ENCODE measurements at places on chromosomes 13 and 19.

- no peak for DNase-seq
Observed at GRCh38 chr13:114056205-114057013, 76.0 kb downstream of the RASA3 start.

GRCh38 chr19:55753401-55753800, 5.5 kb upstream of the RFPL4A start:
- DNase-seq = no peak

DNA sequence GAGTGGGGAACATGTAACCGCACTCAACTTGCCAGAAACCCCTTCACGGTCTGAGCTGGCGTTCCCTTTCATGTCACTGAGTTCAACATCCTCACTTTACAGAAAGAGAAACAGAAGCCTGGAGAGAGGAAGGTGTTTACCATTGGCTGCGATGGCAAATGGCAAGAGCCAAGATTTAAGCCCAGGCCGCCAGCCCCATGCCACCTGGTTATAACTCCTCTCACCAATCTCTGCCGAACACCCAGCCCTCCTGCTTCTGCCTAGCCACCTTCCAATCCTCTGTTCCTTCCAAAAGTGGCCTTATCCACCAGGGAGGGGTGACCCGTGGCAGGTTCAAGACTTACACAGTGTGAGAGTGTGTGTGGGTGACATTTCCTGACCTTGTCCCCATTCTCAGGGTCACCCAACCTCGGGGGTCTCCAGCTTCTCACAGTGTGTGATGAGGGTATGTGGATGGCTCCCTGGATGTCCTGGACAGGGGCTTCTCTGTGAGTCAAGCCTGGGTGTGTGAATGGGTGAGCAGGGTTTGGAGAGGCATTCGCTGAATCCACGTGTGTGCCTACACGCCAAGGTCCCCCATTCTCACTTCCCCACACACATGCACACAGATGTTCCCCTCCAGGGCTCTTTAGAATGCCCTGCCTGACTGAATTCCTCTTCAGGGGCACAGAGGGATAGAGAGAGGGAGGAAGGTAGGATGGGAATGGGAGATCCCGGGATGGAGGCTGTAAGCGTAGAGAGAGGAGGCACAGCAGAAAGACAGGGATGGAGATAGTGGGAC, 1.2 kb downstream of the CADM4 start:
- no peak for DNase-seq

DNA sequence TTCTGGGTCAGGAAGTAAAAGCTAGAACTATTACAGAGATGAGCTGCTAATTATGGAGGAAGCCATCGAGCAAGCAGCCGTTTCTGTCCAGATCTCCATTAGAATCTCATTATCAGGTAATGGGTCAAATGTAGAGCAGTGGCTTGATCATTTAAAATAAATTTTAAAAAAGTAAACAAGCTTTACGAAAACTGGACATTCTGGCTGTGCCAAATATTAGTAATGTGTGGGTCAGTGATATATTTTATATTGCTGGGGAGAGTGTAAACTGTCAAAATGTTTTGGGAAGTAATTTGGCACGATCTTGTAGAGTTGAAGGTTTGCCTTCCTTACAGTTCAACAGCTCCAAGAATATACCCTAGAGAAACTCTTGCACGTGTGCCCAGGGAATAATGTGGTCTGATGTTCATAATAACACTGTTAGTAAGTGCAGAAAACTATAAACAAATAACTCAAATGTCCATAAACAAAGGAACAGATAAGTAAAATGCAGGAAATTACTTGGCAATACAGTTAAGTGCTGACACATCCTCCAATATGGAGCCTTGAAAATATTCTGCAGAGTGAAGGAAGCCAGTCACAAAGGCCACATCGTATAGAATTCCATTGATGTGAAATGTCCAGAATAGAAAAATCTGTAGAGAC, 127.2 kb upstream of the UBL3 start:
- no peak for DNase-seq

DNA sequence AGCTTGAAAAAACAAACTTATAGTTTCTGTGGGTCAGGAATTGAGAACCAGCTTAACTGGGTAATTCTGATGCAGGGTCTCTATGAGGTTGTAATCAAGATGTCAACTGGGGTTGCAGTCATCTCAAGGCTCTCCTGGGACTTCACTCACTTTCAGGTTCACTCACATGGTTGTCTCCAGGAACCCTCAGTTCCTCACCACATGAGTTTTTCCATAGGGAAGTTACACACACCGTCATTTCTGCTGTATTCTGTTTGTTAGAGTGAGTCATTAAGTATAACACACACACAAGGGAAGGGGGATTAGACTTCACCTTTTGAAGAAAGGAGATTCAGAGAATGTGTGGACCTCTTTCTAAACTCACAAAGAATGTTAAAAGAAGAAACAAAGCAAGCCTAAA, 34.9 kb upstream of the MLNR start:
- no peak for DNase-seq

GRCh38 chr13:73717632-73718031, 416.6 kb downstream of the KLF12 start:
- no peak for DNase-seq

- DNase-seq = no peak
Observed at GRCh38 chr19:38817081-38817480, 4.3 kb upstream of the LGALS4 start.

GRCh38 chr13:65638572-65639168, 1591.5 kb downstream of the PCDH9 start:
- DNase-seq = peak; percentile 22

DNA sequence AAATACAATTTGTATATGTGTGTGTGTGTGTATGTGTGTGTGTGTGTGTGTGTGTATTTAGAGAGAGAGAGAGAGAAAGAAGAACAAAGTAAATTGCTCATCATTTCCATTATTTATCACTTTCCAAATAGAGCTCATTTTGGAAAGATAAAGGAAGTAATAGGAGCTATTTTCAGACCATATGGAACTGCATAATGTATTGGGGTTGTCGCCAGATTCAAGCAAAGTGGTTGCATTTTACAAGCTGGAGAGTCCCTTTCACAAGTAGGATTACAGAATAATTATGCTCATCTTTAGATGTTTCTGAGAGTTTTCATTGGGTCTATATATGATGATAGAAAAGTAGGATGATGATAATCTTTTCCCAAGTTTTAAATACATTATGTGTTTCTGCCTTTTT, 842.7 kb upstream of the SLC10A2 start:
- DNase-seq = no peak

- DNase-seq = no peak
Observed at GRCh38 chr19:52170304-52170703, 1.1 kb downstream of the ZNF836 start.

GRCh38 chr13:112260108-112261055, 115.8 kb upstream of the SPACA7 start:
- no peak for DNase-seq

DNA sequence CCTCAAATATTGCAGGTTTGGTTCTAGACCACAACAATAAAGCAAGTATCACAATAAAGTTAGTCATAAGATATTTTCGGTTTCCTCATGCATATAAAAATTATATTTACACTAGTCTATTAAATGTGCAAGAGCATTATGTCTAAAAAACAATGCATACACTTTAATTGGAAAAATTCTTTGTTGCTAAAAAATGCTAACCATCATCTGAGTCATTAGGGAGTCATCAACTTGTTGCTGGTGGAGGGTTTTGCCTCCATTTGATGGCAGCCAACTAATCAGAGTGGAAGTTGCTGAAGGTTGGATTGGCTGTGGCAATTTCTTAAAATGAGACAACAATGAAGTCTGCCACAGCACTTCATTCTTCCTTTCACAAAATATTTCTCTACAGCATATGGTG, 422.3 kb upstream of the GPC6 start:
- no peak for DNase-seq

- no peak for DNase-seq
Observed at GRCh38 chr13:98050041-98050466, 92.8 kb upstream of the FARP1 start.

DNA sequence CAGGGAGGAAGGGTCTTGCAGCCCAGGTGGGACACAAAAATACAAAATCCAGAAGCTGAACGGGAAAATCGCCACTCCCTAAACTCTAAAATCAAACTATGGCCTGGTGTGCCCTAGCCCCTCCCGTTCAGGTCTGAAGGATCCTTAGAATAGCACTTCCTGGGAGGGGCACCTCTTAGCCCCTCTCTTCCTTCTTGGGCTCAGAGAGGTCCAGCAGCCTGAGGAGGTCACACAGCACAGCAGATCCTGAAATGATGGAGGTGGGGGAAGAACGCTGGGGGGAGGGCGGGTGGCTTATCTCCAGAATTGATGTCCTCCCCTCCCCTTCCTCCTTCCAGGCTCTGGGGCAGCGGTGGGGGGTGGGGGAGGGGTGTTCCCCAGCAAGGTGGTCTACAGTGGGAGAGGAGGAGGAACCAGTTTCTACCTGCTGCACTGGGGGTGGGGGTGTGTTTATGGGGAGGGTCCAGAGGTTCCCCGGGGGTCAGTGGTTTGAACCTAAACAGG, 1.9 kb downstream of the DIRAS1 start:
- no peak for DNase-seq

GRCh38 chr13:43470610-43471009, 316.2 kb downstream of the ENOX1 start:
- DNase-seq = peak; percentile 10

DNA sequence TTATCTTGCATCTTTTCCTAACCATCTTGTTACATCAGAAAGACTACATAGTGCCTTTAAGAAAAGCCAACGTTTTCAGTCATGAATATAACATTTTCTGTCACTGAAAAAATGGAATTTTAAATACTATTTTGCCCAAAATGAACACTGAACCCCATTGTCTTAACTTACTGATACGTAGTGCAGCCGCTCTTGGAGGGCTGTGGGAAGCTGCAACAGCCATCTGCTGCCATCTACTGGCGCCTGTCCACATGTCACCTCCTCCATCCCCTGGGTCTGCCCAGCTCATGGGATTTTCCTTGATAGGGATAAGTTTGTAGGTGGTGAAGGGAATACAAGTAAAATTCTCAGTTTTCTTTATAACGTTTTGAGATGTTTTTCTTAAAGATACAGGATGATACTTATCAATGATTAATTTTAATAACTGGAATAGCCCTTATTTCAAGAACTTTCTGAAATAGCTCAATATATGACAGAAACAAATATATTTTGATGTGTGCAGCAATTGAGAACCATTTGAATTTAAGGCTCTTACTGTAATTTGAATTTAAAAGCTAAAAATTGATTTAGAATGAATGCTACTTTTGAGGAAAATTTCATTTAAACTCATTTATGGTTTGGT, 73.7 kb downstream of the GGACT start:
- peak; percentile 71 for DNase-seq

GRCh38 chr19:33569821-33570220, 48.2 kb upstream of the PEPD start:
- DNase-seq = no peak

- no peak for DNase-seq
Observed at GRCh38 chr13:22836475-22836874, 344.3 kb upstream of the SGCG start.

DNA sequence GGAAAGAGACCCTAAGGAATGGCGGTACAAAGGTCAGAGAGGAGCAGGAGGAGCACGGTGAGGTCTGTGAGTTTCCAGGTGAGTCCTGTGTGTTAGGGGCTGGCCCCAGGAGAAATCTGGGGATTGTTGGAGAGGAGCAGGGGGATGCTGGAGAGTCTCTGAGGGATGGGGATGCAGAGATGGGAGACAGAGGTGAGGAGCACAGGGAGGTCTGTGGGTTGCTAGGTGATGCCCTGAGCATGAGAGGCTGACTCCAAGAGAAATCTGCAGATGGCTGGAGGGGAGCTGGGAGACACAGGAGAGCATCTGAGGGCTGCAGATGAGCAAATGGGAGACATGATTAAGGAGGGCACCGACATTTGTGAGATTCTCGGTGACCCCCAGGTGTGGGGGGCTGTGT, 4.1 kb upstream of the ZNF229 start:
- no peak for DNase-seq

GRCh38 chr13:25190771-25191170, 18.7 kb upstream of the AMER2 start:
- DNase-seq = no peak

GRCh38 chr19:31595521-31595920, 246.3 kb upstream of the TSHZ3 start:
- DNase-seq = no peak

DNA sequence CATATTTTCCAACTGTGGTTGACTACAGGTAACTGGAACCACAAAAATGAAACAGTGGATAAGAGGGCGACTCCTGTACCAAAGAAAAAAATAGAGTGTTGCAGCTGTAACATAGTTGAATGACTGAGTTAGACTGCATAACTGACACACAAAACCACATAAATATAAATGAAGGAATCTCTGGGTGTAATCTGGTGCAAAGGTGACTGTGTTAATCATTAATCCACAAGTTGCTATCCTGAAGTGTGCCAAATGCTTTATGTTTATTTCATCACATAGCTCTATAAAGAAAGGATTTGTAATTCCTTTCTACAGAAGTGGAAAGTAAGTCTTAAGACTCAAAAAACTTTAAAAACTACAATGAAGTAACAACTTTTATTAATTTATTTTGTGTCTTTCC, 6.0 kb upstream of the GJB2 start:
- DNase-seq = no peak

DNA sequence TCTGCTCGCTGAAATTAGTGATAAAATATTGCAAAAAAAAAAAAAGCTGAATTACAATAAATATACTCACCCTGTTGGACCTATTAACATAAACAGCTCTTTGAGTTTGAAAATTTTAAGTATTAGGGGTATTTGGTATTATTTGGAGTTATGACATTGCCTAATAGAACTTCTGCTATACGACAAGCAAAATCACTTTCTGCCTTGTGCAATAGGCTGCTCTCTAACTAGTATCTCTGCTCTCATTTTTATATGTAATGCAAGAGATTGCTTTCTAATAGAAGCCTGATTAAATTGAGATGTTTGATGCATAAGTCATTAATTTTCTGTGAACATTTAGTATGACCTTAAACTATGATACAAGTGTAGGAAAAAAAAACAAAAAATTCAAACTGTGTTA, 5.3 kb downstream of the RGS9BP start:
- no peak for DNase-seq

DNA sequence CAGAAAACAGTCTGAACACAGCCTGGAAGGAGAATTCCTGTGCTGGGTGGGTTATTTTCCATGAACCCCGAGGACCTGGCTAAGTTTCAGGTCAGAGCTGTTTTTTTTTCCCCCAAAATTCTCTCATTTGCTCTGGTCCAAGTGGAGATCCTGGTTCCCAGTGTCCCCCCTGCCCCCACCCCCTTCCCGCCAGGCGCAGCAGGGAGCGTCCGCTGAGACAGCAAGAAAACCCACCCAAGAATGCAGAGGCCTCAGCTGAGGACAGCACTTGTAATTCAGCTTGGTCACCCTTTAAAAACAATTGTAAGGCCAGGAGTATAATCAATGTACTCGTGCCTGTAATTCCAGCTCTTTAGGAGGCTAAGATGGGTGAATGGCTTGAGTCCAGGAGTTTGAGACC, 11.4 kb upstream of the TSPAN16 start:
- no peak for DNase-seq

DNA sequence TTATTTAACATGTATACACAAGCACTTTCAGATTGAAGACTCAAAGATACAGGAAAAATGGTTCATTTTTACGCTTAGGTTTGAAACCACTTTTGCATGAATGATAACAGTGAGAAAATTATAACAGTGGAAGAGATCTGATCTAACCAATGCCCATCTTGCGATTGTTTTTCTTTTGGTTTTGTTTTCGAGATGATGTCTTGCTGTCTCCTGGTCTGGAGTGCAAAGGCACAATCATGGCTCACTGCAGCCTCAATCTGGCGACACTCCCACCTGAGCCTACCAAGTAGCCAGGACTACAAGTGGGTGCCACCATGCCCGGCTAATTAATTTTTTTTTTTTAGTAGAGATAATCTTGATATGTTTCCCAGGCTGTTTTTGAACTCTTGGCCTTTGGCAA, 10.2 kb upstream of the EID2 start:
- no peak for DNase-seq

Measured in HFF-Myc (cell line).